ENCODE measurements at places on chromosomes 1 and 21.

GRCh38 chr1:90831910-90832309, 114.8 kb upstream of the BARHL2 start:
- DNase-seq = no peak

GRCh38 chr1:25873120-25873519, 2.4 kb downstream of the PAQR7 start:
- no peak for DNase-seq

GRCh38 chr1:153343040-153343681, 5.5 kb downstream of the PGLYRP4 start:
- no peak for DNase-seq

DNA sequence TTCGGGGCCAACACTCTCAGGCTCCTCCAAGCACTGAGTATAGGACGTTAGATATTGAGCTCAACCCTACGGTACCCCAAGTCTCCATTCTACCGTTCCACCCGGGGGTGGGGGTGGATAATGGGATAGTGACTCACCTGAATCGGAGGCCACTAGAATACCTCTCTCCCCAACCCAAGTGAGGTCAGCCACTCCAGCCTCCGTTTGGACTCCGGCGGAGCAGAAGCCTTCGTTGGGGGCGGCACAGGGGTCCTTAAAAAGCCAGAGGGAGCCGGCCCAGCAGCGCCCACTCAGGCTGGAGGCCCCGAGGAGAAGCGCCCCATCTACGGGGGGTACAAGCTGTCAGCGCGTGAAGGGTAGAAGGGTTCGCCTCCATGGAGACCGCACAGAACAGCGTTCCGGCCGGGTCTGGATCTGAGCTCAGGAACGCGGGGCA, 556 bp downstream of the WDR77 start:
- DNase-seq = no peak

DNA sequence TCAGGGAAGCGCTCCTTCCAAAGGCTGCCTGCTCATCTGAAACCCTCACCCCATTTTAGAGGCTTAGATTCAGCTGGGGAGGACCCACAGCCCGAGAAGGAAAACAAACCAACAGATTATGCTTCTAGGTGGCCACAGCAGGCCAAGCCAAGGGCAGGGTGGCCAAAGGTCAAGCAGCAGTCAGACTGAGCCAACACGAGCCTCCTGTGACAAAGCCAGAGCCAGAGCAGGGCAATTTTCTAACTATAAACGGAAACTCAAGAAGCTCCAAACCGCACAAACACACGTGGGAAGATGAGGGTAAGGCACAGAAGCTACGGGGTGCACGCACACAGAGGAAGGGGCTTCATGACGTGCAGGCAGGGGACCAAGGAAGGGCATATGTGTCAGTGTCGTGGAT, 64.1 kb downstream of the PLEKHA6 start:
- no peak for DNase-seq

DNA sequence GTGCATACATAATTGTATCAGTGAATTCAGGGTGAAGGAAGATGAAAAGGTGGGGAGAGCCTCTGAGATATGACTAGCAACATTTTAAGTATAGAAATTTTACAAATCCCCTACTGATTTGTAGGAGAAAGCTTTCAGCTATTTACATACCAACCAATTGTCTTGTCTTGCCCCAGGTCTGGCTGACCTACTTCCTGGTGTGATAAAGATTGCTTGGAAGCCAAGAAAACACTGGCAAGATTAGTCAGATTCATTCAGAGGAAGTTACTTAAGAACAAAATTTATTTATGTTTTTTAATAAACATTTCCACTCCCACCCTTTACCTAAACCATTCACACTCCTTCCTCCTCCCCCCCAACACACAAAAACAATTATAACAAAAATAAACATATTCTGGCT, 17.5 kb downstream of the PTGS2 start:
- DNase-seq = no peak

DNA sequence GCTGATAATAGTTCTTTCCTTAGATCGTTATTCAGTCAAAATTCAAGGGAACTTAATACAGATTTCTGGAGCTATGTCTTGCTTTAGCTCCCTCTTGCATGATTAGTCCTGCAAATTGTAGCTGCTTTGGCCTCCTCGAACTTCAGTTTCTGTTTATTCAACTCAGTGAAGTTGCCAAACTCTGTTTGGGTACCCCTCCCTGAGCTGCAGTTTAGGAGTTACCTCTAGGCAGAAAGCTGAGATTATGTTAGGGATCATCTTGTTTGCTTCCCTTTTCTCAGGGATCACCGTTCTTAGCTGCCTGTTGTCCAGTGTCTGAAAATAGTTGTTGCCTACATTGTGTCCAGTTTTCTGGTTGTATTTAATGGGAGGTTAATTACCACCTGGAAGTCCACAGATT, 43.5 kb downstream of the SNX27 start:
- no peak for DNase-seq

DNA sequence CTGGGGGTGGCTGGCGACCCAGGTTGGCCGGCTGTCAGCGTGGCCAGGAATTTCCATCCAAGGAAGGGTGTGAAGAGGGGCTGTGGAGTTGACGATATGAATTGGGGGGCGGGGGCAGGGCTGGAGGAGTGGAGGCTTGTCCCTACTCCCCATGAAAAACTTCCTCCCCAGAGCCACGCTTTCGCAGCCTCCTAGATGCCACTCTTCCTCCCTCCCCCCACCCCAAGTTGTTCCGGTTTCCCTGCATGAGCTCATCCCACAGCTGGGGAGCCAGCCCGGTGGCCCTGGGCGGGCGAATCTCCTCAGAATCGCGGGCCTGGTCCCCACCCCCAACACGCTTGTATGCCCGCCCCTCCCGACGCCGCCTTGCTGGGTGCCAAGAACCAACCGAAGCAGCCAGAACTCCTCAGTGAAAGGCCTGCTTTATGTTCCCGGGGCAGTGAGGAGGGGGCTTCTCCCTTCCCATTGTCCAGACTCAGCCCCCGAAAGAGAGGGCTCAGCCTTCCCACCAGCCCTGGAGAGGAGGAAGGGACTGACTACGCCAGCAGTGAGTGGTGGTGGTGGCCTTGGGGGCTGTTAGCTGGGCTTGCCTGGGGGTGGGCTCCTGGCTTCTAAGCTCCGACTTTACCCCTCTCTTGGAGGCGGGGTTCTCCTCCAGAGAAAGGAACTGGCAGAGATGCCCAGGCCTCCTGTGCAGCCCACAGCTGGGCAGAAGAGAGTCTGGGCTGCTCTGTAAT, 1.8 kb upstream of the CSMD2 start:
- no peak for DNase-seq

- DNase-seq = no peak
These were observed 144.3 kb downstream of the CD247 start for GRCh38 chr1:167373986-167374385.

DNA sequence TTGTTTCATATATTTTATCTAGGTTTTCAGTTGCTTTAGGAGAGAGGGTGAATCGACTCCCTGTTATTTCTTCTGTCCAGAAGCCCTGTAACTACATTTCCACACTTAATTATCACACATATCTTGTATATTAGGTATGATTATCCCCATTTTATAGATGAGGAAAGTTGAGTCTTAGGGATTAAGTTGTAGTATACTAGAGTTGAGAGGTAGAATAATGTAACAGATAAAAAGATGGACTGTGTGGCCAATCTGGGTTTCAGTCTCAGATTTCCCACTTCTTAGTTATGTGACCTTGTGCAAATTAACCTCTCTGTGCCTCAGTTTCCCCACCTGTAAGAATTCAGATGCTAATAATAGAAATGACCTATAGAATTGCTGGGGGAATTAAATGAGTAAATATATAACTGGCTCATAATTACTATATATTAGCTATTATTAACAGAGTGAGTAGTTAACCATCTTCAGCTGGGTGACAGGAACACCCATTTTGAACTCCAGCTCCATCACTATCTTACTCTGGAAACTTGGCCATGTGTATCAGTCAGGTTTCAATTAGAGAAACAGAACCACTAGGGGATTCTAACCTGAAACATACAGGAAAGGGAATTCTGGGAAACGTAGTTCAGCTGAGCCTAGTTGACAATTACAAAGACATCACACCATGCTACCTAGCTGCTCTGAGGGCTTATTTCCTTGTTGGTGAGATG, 20.4 kb upstream of the FOXO6 start:
- DNase-seq = peak; percentile 45

DNA sequence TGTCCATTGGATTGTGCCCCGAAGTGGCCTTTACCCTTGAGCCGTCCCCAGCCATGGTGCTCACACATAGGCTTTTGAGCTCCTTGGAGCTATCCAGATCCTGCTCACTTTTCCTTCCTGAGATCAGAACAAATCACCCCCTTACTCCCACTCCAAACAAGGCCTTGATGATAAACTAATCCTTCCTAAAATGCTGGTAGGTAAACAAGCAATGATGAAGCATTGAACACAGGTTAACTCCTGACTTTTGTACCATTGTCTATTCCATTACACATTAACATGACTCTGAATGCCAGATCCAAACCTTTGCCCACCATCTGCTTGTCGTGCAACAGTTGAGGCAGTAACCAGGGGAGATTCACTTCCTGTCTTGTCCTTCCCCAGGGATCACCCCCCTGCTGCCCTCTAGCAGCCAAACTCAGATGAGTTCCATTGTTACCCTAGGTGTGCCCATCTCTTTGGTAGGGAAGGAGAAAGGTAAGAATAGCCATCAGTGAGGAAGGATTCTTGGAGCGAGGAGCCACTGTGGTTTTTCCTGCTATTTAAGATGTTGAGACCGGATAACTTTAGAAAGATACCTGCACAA, 79.5 kb upstream of the DNAJC6 start:
- DNase-seq = no peak

DNA sequence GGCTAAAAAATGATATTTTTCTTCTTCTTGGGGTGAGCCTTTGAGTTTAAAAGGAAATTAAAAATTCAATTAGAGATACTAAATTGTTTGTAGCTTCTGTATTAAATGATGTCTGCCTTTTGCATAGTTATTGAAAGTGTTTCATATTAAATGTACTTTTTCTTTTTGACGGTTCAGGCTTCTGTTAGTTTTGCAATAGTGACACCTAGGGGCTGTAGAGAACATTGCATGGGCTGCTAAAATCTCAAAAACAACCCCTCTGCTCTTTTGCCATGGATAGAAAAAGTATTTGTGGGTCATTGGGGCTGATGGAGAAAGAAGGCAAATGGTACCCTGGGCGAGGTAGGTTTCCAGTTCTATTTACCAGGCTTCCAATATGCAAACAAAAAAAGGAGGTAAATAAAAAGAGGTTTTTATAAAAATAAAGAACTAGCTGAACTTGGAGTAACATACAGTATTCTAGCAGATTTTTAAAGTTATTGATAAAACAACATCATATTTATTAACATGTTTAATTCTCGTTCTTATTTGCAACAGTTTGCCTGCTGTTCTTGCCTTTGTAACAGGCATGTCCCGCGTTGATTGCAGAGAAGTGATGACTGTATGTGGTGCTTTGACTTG, 115.4 kb upstream of the HOOK1 start:
- DNase-seq = peak; percentile 22

DNA sequence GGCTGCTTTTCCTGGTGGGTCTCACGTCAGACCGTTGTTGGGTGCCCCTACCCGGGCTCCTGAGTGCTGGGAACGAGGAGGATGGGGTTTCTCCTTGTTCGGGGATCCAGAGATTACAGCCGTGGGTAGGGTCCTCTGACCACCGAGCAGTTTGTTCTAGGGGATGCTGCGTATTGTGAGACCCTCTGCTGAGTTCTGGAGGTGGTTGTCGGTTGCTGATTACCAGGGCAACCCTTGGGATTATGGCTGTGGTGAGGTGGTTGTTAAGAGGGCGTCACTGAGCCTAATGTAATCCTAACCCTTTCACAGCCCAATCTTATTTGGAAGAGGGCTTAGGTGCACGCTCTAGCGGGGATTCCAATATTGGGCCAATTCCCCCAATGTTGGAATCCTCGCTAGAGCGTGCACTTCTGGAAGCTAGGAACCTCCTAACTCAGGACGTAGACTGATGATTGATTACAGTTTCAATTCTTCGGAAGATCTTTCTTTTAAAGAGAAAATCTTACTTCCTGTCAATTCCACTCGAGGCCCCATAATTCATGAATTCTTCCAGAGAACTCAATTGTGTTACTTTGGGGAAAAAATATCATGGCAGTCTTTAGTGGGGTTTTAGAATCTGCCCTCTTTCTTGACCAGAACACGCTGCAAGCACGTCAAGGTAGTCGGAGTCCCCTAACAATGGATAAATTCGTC, 483 bp downstream of the TCEANC2 start:
- no peak for DNase-seq

DNA sequence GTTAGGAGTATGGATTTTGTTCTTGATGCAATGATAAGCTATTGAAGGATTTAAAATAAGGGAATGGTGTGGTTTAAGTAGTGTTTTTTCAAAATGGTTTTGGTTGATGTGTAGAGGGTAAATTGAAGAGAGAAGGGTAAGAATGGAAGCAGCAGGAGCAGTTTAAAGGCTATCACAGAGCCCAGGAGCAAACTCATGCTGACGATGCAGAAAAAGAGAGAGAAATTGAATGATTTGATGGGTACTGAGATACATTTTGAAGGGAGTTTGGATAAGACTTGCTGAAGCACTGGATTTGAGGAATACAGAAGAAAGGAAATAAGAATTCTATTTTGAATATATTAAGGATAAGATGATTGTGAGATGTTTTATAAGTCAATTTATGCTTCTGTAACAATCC, 300.8 kb upstream of the LYPLAL1 start:
- DNase-seq = no peak

DNA sequence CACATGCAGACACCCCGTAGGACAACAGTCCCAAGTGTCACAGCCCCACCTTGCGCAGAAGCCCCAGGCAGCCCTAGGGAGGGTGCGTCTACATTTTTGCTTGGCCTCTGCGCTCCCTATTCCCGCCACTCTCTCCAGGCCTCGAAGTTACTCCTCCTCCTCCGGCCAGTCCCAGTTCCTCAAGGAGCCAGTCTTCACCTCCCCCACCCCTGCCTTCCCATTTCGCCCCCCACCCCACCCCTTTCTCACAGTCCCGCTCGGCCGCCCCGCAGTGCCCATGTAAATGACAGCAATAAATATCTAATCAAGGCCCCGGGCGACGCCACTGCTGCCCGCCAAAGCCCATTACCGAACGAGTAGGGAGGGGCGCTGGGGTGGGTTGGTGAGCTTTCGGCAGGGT, 3.2 kb downstream of the DMBX1 start:
- no peak for DNase-seq

- DNase-seq = no peak
These were observed 246.3 kb upstream of the RAB4A start for GRCh38 chr1:229024528-229025130.
